Tracheal epithelial cell (primary cell): ENCODE measurements at places on chromosomes 2 and 18. TPM values are rescaled to one million over a fixed set of nuclear protein-coding genes. Genes with fewer than 3 reads are reported as not detected.

Gene CTNNA2
- not detected in 2 replicates for total RNA-seq

Gene LAMA3
- 582 and 598 TPM in 2 replicates for total RNA-seq

Gene GAD1
- total RNA-seq = 4.6 and 4.9 TPM in 2 replicates

Gene CACNB4
- under 0.01 and 0.21 TPM in 2 replicates for total RNA-seq

Gene FAP
- total RNA-seq = 0.85 and 2.7 TPM in 2 replicates

Gene SERPINB11
- total RNA-seq = not detected in 2 replicates

Gene NOSTRIN
- 0.43 and 0.72 TPM in 2 replicates for total RNA-seq

Gene GREB1
- 0.21 and 0.24 TPM in 2 replicates for total RNA-seq

Gene TMEM17
- 1.1 and 1.2 TPM in 2 replicates for total RNA-seq

Gene IL1R1
- 1.7 and 4.8 TPM in 2 replicates for total RNA-seq

Gene LGALSL
- total RNA-seq = 13.0 and 14.0 TPM in 2 replicates

Gene ASXL3
- under 0.01 and 0.72 TPM in 2 replicates for total RNA-seq
